ENCODE measurements at places on chromosomes 5 and 9.

DNA sequence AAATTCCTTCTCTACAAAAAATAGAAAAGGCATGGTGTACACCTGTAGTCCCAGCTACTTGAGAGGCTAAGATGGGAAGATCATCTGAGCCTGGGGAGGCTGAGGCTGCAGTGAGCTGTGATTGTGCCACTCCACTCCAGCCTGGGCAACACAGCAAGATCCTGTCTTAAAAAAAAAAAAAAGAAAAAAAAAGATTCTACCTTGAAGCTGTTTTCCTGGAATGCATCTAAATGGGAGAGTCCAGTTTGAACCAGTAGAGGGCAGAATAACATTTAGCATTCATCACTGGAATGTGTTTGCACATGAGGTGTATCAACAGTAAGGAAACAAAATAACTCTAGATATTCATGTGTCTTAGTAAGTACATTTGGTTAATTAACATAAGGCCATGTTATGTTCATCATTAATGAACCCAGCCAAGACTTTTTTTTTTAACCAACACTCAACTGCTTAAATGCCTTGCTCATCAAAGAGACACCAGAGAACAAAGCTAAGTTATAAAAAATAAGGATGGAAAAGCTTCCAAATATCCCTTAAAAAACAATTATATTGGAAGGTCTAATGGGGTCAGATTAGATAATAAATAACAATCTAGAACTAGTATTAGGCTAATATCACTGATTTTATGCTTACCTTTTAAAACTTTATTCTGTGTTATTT is 16.1 kb downstream of the IFNE start:
- no peak for DNase-seq

GRCh38 chr9:114507726-114508125 is 2.5 kb upstream of the WHRN start:
- DNase-seq, result no peak

DNA sequence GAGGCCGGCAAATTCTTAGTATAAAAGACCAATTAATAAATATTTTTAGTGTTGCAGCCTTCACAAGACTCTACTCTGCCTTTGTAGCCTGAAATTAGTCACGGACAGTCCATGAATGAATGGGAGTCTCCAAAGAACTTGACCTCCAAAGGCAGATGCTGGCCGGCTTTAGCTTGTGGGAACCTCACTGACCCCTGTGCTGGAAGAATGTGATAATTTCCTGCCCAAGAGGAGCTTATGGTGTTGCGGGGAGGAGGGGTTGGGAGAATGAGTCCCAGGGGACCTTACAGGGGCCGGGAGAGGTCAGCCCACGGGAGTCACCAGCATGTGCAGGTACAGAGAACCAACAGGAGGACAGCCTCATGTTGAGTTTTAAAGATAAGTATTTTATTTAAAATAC is 143.1 kb downstream of the IRX2 start:
- no peak for DNase-seq

DNA sequence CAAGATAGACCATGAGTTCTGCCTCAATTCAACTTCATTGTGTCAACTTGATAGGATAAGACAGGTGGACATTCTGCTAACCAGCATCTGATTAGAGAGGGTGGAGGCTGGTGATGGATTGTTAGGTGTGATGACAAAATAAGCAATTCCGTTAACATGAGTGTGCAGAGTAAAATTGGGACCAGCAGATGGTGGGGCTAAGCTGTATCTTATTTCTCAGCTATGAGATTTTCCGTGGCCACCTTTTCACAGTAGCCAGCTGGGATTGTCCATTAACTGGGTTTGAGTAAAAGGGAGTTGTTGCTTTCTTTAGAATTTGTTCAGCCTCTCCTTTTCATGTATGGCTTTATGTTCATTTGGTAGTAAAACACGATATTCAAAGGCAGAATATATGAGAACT is 28.8 kb upstream of the TAL2 start:
- DNase-seq, result no peak

DNA sequence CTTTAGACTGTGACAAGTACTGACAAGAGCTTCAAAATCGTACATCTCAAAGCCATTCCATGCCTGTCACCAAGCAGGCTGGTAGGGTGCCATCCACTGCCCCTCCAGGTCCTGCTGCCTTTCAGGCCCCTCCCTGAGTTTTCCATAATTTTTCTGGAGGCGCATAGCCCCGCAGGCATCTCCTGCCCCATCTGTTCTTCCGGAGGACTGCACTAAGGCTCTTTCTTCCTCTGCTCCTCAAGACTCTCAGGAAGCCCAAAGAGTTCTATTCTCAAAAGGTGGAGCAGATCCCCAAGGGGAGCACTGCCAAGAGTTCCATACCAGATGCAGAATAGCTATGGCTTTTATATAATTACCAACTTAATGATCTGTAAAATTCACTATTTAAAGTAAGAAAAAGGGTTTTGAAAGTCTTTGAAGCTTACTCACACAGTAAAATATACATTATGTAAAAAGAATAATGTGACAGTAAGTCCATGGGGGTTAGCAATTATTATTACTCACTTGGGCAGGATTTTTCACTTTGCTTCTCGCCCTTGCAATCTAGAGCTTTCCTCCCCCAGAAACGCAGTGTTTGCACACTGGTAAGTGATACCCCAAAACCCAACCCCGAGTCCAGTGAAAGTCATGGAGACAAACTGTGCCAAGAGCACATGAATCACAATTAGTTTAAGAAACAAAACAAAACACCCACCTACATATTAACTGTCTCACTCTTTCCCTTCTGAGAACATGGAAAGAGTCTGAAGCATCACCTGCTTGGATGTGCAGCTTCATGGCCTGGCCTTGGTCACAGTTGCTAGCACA is 114.1 kb upstream of the DAPK1 start:
- DNase-seq, result no peak

GRCh38 chr5:147208134-147208533 is 26.7 kb upstream of the STK32A start:
- DNase-seq, result no peak

Data from activated CD4-positive, CD25-positive, alpha-beta regulatory T cell (primary cell).